ENCODE measurements at places on chromosomes 12 and 14.

DNA sequence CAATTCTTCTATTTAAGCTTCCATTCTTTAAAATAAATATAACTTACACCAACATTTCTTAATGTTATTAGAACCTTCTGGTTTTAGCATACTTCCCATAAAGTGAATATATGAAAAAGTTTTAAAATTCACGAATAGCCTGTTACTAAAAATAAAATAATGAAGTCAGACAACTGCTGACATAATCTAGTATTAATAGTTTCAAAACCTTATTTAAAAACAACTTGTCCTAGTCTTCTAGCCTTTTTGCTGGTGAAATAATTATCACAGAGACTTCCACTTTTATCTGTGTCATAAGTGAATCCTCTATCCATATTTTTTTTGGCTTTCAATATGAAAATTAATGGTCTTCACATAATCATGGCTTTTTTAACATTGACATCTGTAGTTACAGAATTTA lies 93.8 kb upstream of the MON2 start:
- no peak for DNase-seq

- DNase-seq, result no peak
Observed at GRCh38 chr12:15322164-15323061, at the start of gene PTPRO. PTPRO (plus strand) TSS chr12:15322508.

GRCh38 chr14:69948351-69948750 lies 69.1 kb downstream of the SMOC1 start:
- no peak for DNase-seq

DNA sequence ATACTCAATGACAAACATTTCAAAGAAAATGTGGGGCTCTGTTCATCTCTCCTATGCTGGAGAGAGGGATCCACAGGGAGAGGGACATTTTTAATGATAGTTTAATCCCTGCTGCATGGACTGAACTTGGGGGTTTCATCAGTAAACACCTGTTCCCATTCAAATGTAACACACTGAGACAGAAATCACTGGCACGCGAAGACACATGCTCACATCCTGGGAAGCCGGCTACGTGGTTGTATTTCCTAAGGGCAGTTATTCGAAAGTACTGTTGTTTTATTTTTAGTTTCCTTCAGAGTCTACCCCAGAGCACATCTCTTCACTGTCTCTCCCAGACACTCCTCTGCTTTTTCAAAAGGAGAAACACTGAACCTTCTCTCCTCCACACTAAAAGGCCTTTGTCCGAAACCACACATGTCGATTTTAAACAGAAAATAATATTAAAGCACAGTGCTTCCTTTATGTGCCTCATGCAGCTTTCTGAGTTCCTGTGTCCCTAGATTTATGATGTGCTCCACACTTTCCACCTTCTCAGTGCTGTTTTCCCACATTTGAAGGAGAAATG lies 52.8 kb downstream of the PTHLH start:
- no peak for DNase-seq

- DNase-seq, result no peak
Observed at GRCh38 chr12:58761308-58761707, 159.0 kb downstream of the LRIG3 start.
